Left hindlimb (tissue), 1 donor: ENCODE measurements at places on chromosomes 5 and 9.

GRCh38 chr5:153480401-153480800, 10.1 kb upstream of the GRIA1 start:
- no peak for DNase-seq

DNA sequence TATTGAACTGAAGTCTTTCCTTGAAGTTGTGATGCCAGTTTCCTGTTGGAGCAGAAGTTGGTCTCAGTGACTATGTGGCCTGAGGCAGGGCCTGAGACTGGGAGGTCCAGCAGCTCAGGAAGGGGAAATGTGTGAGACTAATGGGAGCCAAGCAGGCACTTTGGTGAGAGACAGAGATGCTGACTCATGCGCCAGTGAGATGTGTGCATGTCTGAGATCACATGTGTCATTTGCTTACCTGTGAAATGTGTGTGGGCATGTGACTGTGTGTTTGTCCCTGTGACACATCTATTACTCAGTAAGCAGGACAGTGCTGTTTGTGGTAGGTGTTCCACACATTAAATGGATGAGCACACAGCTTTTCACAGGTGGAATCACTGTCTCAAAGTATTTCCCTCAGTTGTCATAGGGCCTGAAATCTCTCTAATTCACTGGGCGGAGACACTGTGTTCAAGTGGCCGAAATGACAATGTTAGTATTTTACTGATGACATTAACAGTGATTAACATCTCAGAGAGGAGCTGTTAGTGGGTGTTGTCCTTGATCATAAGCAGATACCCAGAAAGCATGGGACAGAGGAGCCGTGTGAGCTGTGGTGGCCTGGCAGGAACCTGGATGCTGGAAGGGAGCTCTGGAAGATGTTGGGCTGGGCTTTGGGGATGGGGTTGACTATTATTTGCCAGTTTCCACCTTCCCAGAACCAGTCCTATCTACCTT, 7.4 kb downstream of the NPR2 start:
- DNase-seq, result no peak

GRCh38 chr5:117060099-117060498, 485.5 kb upstream of the SEMA6A start:
- DNase-seq, result no peak

- peak; percentile 40 for DNase-seq
Measured at GRCh38 chr5:64147849-64148441, 17.7 kb upstream of the RNF180 start.

DNA sequence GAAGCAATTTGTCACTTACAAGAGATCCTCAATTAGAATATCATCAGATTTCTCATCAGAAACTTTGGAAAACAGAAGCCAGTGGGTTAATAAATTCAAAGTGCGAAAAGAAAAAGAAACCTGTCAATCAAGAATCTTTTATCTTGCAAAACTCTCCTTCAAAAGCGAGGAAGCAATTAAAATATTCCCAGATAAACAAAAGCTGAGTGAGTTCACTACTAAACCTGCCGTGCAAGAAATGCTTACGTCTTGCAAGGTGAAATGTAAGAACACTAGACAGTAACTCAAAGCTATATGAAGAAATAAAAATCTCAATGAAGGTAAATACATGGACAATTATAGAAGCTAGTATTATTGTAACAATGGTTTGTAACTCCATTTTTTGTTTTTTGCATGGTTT, 62.8 kb upstream of the IL33 start:
- DNase-seq, result no peak

- DNase-seq, result peak; percentile 90
Measured at GRCh38 chr9:129550199-129550839, 70.6 kb downstream of the C9orf50 start.

DNA sequence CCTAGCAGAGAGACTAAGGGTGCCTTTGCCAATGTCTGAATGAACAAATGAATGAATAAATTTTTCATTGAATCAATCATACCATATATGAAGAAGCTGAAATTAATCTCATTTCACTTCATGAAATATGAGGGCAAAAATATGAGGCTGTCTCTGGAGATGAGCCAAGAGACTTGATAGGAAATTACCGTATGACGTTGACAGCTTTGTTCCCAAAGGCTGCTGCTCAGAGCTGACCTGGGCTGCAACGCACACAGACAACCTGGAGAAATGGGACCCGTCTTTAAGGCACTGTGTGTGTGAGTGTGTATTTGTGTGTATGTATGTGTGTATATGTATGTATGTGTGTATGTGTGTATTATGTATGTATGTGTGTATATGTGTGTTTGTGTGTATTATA, 226.1 kb downstream of the IRX2 start:
- no peak for DNase-seq

GRCh38 chr5:111278858-111279504, 54.8 kb downstream of the CAMK4 start:
- peak; percentile 43 for DNase-seq

- DNase-seq, result no peak
Measured at GRCh38 chr5:98723061-98723460, 50.4 kb upstream of the RGMB start.

- no peak for DNase-seq
Measured at GRCh38 chr5:95986001-95986400, 24.4 kb upstream of the ELL2 start.

DNA sequence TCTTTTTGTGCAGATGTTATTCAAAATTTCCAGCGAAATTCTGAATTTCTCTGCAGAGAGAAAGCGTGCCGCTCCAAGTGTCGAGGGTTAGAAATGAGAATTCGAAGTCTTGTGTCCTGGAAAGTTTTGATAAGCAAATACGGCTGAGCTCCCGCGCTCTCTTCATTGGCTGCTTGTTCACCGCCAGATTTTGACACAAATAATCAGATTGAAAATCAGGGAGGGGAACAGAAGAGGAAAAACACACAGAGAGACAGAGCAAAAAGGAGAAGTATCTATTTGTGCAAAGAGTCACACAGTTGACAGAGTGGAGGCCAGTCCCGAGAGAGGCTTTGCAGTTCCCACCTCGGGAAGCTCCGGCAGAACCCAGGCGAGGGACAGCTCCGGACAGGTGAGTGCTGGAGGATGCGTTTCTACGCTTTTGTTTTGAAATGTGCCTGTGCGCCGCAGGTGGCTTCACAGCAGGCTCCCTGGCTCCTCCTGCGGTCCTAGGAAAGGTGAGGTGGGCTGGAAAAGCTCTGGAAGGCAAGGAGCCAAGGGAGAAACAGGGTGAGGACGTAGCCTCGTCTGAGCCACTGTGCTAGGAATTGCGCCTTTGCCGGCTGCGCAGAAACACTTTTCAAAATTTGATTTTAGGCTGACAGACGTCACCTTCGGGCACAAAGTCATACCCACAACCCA, at the start of gene GFI1B:
GFI1B (plus strand) TSS at position 244 of the 681 bp plus-strand sequence. CDS start 7,985 bp downstream, outside the sequence.
- no peak for DNase-seq

GRCh38 chr5:34496701-34497469, 159.2 kb upstream of the RAI14 start:
- peak; percentile 89 for DNase-seq

- DNase-seq, result no peak
Measured at GRCh38 chr9:91202736-91203283, 158.9 kb downstream of the AUH start.

DNA sequence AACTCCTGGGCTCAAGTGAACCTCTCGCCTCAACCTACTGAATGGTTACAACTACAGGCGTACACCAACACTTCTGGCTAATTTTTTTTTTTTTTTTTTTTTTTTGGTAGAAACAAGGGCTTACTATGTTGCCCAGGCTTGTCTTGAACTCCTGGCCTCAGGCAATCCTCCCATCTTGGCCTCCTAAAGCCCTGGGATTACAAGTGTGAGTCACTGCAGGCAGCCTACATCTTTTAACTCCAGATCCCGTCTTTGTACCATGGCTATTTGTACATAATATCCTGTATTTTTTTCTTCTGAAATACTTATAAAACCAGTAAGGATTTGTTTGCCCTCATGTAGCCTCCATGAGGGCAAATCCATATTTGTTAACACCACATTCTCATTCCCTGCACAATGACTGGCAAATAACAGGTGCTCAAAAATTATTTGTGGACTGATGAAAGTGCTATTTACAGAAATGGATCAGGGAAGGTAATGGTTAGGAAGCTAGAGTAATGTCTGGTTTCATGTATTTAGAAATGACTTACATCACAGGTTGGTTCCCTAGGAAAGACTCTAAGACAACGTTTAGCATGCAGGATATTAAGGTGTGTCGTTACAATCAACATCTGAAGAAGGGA, 51.9 kb upstream of the POU5F2 start:
- DNase-seq, result no peak

- no peak for DNase-seq
Measured at GRCh38 chr5:89105171-89105695, 222.2 kb upstream of the MEF2C start.

- no peak for DNase-seq
Measured at GRCh38 chr9:96513622-96514021, 63.7 kb downstream of the HABP4 start.

GRCh38 chr9:121648799-121649198, 2.6 kb upstream of the DAB2IP start:
- DNase-seq, result no peak

DNA sequence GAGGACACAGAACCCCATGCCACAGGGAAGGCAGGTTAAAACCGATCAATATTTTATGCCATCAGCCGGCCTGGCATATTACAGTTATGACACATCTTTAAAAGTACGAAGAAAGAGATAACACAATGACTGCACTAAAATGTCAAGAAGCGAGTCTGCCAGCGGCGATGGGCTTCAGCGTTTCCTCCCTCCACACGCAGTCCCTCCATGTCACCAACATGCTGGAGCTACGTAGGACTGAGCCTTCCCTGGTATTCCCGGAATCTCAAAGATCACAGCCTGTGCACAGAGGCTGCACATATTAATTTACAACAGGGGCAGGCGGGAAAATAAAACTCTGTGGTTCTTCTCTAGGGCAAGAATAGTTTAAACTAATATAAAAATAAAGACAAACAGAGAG, 257.7 kb downstream of the IRX1 start:
- no peak for DNase-seq

DNA sequence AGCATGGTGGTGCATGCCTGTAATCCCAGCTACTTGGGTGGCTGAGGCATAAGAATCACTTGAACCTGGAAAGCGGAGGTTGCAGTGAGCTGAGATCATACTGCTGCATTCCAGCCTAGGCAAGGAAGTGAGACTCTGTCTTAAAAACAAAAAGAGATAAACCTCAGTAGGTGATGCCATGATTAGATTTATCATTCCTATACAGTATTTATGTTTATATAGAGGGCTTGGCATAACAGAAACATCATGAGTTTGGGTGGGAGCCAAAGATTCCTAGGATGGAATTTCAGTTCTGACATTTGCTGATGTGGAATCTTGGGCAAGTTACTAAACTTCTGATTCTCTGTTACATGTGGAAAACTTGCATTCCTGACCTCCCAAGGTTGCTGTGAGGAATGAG, 22.3 kb downstream of the RFK start:
- no peak for DNase-seq

DNA sequence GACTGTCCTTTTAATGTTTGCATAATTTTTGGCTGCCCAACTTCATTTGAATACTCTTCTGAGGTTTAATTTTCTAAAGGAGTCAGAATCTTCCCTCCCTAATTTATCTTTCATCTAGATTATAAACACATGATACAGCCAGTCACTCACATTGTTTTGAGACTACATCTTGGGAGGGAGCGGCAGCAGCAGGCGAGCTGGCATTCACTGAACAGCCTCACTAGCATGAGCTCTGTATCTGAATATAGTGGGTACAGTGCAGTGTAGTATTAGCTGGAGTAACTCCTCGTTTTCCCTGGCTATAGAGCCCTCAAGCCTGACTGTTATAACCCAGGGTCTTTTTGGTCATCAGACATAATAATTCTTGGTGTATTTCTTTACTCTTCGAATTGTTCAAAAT, 969.2 kb upstream of the COX7C start:
- no peak for DNase-seq

DNA sequence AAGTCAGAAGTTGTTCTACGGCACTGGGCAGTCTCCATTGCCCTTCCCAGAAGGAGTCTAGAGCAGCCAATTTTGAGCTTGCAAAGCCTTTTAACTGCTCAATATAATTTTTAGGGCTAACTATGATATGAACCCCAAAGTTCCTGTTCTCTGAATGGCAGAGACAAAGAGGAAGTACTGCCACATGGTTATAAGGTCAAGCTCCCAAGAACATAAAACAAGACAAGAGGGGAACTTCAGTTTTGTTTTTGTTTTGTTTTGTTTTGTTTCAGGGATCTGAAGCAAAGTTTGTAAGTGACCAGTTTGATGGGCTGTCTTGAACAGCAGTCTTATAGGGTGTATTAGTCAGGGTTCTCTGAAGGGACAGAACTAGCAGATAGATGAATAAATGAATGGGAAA, 11.9 kb upstream of the SMC2 start:
- no peak for DNase-seq

GRCh38 chr9:124381170-124381945, 33.9 kb downstream of the PSMB7 start:
- no peak for DNase-seq

DNA sequence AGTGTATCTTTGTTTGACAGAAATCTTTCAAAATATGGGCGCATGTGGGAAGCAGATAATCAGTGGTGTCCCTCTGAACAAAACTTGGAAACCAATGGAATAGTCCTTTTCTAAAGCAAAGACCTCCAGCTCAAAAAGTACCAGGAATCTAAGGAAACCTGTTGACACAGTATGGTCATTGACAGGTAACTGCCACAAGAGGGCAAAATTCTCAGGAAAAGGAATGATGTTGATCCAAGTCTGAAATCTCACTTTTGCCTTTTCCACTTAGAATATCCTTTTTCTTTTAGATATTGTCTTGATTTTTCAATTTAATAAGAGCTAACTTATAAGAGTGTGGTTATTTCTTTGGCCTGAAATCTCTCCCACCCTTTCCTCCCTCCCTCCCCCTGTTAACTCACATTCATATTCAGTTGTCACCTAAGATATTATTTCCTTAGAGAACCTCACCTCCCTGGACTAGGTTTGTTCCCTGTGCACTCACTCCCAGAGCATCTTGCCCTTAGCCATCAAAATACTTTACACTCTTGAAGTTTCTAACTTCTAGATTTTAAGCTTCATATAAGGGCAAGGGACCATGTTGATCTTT, 59.0 kb upstream of the BARX1 start:
- DNase-seq, result no peak

- no peak for DNase-seq
Measured at GRCh38 chr5:170785416-170785815, 1.9 kb downstream of the GABRP start.

DNA sequence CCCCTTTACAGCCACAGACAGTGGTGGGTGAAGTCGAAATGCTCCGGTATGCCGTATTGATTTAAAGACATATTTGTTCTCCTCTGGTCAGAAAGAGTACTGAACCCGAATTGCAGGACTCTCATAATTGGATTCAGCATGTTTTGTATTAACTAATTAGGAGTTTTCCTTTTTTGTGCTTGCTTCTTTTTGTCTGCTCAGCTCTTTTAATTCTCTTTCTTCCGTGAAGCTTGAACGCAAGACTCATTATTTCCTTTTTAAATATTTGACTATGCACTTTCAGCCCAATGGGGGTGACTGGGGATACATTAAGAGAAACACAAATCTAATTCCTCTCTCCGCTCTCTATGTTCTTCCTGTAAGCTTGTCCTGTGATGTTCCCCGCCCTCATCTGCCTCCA, 246.6 kb upstream of the IRX2 start:
- DNase-seq, result no peak
